ENCODE measurements at places on chromosomes 2 and 18.

DNA sequence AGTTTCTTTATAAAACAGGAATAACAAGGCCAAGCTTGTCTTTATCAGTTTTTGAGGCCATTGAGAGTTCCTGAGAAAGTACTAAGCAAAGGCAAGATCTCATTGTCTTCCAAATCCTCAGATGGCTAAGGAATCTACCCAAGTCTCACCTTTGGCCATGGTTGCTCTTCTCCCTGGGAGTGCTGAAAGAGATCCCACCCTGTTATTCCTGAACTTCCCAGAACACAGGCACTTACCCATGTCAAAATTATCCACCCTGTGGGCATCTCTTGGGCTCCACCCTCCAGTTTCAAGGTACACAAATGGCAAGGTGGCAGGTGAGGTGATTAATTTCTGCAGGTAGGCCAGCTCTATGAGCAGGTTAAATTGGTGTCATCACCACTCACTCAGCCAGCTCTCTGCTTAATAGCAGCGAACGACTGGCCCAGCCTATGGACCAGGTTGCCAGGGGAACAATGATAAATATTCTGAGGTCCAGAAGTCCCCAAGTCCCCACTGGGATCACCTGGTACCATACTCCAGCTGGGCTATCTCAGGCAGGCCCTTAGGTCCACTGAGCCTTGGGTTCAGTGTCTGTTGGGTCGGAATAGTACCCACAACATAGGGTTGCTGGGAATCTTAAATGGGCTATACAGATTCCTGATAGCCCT lies 2.3 kb upstream of the SPRED2 start:
- DNase-seq: no peak

DNA sequence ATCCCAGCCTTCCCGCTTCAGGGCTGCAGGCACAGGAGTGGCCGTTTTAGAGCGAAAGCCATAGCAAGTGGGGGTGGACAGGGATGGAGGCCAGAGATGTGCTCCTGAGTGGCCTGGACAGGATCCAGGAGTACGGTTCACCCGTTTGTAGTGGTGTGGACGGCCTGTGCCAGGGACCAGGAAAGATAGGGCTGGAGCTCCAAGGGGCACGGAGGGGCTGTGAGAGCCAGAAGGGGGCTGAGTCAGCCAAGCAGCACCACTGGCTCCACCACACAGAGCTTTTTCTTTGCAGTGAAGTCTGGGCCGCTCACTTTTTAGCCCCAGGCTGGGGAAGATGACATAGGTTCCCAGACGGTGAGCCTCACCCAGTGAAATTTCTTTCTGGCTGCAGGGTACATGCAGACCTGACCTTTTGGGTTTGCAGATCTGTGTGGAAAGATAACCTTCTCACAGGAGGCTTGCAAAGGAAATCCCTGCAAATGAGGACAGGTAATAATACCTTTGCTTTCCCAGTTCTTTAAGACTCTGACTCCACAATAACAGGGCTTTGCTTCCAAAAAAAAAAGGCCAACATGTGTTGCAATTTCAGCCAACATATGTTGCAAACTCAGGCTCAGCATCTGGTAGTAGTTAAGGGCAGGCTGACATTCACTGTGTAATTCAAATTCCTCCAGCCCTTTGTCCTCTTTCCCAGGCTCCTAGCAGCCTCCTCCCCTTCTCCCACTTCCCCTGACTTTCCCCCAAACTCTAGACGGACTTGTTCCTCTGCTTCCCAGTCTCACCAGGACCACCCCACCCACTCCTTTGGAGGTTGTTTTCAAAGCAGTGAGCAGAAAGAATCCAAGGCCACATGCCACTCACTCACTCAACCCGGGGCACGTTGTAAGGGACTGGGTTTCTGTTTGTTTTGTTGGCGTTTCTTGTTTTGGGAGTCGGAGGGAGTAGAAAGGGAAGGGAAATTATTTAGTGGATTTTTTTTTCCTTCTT lies 20.3 kb upstream of the LAPTM4A start:
- DNase-seq: no peak

DNA sequence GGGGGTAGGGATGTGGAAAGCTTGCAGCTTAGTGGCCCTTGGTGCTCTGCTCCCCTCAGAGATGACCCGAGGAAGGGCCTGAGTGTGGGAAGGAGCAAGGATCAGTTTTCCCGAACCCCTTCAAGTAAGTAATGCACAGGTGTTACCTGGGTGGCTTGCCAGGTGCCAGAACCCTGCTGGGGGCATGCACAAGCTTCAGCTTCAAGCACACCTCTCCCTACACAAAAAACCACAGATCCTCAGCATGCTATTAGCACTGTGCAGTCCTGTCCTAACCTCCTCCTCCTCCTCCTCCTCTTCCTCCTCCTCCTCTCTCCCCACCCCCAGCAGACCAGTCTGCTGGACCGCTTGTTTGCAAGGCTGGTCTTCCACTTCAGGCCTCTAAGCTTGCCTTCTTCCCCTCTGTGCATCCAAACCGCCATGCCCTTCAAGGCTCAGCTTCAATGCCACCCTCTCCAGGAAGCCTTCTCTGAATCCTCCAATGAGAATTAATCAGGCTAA lies 114.8 kb downstream of the ACAA2 start:
- DNase-seq: no peak

- no peak for DNase-seq
Observed at GRCh38 chr2:230668939-230669303, 43.7 kb upstream of the CAB39 start.

- no peak for DNase-seq
Observed at GRCh38 chr18:30852541-30852940, 190.0 kb downstream of the DSC3 start.

DNA sequence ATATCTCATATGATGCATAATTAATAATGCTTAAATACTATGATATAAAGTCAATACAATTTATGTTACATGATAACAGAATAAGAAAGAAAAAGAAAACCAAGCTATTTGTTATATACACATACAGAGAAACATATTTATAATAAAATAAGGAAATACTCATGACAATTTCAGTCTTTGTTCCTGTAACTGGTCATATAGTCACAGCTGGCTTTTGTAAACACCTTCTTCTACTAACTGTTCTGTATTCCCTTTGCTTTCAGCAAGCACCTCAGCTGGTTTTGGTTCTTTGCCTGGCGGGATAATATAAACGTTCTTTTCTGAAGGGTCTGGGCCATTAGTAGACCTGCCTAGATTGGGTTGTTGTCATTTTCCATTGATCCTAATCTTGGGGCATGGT lies 158.5 kb downstream of the COPS8 start:
- DNase-seq: no peak

GRCh38 chr2:181404472-181404871 lies 52.7 kb upstream of the ITGA4 start:
- no peak for DNase-seq

DNA sequence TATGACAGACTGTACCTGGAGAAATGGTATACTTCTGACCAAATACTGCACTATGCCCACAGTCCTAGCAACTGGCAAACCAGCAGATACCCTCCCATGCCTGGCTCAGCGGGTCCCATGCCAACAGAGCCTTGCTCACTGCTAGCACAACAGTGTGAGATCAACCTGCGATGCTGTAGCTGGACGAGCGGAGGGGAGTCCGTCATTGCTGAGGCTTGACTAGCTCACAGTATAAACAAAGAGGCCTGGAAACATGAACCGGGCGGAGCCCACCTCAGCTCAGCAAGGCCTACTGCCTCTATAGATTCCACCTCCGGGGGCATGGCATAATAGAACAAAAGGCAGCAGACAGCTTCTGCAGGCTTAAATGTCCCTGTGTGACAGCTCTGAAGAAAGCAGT lies 93.2 kb upstream of the CAB39 start:
- DNase-seq: no peak

Data from ascending aorta (tissue), 2 donors.